ENCODE measurements at places on chromosomes 16 and 17.

DNA sequence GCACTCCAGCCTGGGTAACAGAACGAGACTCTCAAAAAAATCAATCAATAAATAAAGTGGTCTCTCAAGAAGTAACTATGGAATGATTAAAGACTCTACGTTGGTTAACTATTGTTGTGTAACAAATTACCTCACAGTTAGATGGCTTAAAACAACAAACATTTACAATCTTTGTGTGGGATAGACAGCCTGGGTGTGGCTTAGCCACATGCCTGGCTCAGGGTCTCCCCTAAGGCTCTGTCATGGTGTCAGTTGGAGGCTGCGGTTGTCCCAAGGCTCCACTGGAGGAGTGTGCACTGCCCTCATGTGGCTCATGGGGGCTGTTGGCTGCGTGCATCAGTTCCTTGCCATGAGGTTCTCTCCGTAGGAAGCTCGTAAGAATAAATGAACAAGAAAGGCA lies 294.5 kb downstream of the SNX29 start:
- no peak for DNase-seq

DNA sequence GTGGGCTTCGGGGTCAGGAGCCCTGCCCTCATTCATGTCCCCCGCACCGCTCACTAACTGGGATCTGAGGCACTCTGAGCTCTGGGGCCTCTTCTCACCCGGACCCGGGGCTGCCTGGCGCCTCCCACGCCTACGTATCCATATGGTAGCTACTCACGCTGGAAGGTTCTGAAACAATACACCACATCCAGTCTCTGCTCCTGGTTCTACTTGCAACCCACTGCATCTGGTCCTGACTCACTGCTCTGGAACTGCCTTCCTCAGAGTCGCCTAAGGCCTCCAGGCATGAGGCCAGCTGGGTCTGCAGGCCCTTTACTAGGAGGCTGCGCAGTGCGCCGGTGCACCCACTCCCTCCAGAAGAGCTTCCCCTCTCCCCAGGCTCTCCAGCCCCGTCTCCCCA lies 18.1 kb downstream of the USP36 start:
- DNase-seq = no peak

DNA sequence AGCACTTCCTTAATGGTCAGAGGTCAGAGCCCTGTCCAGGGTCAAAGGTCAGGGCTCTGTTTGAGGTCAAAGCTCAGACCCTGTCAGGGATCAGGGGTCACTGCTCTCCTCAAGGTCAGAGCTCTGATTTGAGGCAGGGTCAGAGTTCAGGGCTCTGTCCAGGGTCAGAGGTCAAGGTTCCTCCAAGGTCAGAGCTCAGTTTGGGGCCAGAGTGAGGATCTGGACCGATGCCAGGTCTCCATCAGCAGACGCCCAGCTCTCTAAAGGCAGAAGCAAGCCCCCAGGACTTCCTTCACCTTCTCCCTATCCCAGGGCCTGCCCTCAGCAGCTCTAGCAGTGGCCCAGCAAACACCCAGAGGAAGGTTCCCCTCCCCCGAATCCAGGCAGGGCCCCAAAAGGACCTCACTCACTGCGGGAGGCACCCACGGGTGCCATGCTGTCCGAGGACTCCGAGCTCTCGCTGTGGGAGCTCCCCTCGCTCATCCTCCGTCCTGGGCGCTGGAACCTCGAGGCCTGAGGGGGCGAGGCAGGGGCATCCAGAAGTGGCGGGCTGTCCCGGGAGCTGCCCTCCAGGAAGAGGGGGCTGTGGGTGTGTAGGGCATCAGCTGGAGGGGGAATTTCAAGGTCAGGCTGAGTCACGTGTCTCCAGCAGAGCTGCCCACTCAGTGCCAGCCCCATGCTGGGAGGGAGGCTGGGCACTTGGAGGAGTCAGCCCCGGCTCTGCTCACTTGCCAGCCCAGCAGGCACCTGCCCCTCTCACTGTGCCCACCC lies 26.7 kb downstream of the PIMREG start:
- DNase-seq = no peak

- no peak for DNase-seq
Measured at GRCh38 chr17:59338498-59338897, 7.0 kb downstream of the YPEL2 start.

GRCh38 chr17:70961341-70961740 lies 792.0 kb downstream of the KCNJ2 start:
- no peak for DNase-seq

GRCh38 chr16:67537636-67538591 lies 9.3 kb downstream of the RIPOR1 start:
- no peak for DNase-seq

DNA sequence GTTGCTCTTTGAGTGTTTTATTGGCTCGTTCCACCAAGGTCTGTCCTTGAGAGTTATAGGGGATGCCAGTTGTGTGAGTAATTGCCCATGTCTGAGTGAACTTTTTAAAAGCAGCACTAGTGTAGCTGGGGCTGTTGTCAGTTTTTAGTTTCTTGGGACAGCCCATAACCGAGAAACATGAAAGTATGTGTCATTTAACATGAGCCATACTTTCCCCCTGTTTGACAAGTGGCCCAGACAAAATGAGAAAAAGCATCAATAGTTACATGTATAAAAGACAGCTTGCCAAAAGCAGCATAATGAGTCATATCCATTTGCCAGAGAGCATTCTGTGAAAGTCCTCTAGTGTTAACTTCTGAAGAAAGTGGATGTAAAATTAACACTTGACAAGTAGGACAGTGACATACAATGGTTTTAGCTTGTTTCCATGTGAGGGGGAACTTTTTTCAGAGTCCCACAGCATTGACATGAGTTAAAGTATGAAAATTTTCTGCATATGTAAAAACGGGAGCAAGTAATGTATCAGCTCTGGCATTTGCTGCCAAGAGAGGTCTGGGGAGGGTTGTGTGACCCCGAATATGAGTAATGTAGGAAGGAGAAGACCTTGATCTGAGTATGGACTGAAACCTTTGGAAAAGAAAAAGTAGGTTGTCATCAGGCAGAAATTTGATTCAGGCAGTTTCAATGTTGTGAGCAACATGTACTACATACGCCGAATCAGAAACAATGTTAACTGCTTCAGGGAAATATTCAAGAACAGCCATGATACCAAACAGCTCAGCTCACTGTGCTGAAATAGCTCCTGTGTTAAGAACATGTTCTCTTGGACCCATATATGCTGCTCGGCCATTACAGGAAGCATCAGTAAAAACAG lies 56.8 kb upstream of the ARL4D start:
- DNase-seq = no peak

DNA sequence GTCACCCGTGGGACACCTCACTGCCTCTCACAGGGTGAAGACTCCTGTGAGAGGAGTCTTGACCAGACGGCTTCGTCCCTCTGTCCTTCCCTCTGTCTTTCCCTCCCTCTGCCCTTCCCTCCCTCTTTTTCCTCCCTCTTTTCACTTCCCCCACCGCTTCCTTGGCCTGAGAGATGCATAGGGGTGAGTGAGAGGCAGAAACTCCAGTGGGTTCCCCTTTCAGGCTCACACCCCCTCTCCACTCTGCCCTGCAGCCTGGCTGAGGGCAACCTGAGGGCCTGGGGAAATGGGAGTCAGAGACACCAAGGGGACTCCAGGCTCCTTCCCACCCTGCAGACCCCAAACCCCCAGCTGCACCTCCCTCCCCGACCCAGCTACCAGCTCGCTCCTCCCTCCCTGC lies 14.6 kb upstream of the KRT17 start:
- no peak for DNase-seq

DNA sequence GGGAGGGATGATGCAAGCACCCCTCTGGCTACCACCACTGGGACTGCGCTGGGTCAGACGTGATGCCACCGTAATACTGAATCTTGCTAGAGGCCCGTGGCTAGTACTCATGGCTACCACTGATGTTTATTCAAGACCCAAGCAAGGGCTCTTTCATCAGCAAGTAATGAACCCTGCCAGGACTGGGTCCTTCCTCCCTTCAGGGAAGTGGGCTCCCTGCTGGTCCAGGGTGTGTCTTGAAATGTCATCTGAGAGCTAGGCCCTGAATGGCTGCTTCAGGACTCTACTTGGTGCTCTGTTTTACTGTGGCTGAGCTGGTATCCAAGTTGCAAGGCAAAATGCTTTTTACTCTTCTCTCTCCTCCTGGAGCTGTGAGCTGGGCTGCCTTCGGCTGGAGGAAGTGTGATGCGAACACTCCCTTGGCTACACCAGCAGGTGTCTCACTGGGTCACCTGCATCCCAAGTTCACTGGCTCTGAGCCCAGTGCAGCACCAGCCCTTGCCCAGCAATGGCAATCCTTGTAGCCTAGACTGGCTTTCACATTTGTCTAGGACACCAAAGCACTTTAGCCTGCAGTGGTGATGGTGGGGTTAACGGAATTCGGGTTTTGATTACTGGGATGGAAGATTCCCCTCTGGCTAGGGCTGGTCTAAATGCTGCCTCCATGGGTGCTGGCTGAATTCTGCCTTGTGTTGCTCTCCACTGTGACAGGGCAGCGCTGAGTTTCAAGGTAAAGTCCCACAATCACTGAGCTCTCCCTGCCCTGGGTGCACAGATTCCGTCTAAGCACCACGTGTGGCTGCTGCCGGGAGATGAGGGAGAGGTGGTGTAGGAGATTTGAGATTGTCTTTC lies 98.6 kb downstream of the USP22 start:
- no peak for DNase-seq

Measured in NCI-H2081 (cell line).